ENCODE measurements at places on chromosomes 12 and 14.
A peak's percentile ranks its signal among the peaks of the same experiment; 100 is the strongest.

GRCh38 chr12:62640910-62641448 lies 174.4 kb downstream of the MON2 start:
- no peak for DNase-seq

GRCh38 chr12:81257947-81258551 lies 180.2 kb downstream of the ACSS3 start:
- no peak for DNase-seq

DNA sequence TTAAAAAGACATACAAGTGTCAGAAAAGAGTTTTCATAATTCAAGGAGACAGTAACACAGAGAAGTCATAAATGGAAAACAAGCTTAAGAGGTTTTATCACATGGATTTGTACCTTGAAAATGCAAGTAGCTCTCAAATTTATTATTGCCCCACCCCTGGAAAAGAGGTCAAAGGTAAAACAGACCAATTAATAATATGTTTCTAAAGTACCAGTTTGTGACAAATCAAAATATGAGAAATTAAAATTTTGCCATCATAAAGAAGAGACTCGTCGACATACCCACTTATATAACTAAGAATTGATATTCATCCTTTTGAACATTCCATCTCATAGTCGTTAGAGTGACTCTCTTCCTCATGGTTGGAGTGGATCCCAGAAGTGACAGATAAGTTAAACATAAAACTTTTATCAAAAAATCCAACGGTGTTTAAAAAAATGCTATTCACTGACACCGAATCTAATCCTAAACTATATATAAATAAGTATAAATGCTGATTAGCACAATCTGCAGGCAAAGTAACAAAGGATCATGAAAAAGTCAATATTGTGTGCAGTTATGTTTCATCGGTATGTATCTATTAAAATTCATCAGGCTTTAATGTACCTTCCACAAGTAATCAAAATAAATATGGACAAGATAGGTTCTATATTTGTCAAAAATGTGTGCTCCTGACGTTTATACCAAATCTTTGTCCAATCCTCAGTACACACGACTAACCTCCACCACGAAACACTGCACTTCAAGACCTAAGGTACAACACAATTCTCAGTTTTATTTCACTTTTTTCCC lies 2.3 kb downstream of the CORO1C start:
- no peak for DNase-seq

DNA sequence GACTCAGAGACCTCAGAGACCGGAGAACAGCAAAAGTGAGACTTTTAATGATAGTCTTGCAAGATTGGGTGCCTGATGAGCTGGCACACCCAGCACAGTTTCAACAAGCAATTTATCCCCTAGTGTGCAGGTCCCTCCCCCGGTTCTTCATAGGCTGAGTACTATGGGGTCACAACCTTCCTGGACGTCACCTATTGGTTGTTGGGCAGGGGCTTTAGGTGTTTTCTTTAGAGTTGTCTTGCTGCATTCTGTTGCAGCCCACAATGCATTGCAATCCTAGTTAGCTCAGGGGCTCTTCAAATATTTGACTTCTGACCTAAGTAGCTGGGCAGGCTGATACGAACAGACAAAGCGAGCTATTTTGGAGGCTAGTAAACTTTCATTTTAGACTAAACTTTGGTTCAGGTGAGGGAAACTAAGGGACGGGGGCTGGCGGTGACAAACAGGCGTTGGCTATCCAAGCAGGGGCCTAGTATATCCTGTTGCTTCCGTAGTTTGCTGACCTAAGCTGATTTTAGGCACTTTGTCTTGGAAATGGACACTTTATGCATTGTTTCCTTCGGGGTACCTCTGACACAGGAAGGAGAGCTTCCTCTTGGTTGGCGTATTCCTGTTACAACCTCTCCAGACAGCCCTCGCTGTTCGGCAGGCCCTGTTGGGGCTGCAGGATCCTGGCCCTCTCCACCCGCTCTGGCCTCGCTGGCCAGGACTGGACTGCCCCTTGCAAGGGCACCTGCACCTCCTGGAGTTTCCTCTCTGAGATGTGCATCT lies 14.1 kb downstream of the SIVA1 start:
- no peak for DNase-seq

DNA sequence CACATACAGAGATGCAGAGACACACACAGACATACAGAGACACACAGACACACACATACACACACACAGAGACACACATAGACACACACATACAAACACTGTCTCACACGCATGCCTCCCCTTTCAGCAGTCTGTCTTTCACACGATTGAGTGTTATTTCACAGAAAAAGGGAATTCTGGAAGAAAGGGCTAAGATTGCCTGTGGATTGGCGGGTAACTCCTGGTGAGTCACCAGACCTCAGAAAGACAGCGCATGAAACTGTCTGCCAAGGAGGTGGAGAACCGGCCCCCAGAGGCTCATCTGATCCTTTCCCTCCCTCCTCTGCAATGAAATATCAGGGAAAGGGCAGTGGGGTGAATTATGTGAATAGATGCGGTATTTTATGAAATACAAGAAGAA lies 127.2 kb upstream of the GSC start:
- DNase-seq: no peak

DNA sequence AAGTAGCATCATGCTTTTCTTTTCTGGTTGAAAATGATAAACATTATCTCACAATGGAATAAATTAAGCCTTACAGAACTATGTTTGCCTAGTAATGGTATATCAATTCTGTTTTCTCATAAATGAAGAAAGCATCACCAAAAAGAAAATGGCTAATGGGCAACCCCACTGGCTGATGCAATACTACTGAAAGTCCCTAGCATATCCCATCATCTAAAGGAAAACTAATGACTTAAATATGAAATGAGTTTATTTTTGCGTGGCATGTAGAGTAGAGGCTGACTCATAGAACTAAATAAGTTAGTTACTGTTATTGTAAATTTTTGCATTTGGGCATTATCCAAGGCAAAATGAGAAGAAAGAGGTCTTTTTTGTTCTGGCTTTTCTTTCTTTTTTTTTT lies 1156.3 kb upstream of the SEL1L start:
- no peak for DNase-seq

- no peak for DNase-seq
Observed at GRCh38 chr12:1444142-1444516, 150.3 kb downstream of the FBXL14 start.

DNA sequence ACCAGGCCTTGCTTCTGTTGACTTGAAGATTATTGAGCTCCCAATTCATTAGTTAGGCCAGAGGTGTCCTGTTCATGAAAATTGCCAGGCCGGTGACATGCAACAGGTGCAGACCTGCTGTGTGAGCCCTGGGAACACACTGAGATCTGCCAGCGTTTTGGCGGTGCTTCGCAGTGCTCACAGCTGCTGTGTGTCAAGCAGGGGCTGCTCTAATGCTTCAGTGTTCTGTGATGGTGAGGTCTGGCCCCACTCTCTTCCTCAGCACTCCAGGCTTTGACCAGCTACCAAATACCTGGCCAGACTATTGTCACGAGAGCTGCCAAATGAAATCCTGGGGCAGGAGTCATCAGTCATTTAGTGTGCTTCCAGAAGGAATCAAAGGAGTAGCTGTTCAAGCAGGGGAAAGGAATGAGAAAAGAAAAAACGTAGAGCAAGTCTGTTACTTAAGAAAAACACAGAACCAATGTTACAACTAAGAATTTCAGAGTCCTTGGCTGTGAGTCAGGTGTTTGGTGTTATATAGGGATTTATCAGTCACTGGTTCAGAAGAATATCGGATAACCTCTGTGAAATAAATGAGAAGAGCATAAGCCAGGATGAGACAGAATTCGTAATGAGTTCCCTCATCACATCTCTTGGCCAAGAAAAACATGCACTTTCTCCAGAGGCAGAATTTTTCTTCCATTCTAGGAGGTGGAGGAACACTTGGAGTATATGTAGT lies 150.8 kb downstream of the FBXL14 start:
- DNase-seq: no peak

DNA sequence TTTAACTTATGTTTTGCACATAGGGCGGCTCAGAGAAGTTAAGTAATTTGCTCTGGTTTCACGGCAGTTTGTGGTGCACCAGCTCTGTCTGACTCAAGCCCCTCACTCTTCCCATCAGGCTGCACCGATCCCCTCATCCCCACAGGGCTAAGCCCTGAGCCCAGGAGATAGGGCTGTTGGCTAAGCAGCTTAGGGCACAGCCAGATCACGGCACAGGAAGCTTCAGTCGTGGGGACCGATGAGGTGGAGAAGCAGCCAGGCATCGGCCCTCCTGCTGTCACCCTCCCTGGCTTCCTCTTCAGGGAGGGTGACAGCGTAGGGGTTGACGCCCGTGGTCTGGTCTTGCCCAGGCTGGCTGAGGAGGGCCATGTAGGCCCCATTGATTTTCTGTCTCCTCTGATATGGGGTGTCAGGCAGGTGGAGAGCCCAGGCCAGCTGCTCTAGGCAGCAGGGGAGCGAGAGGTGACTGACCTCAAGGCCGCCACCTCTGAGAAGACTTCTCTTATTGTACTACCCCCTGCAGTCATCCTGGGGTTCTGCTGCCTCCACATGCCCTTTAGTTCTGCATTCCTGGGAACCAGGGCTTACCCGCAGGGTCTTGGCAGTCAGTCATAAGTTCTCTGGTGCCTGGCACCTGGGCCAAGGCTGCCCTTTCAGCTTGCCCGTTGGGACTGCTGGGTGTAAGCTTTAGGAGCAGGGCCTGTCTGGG lies 166.4 kb downstream of the TSPAN9 start:
- no peak for DNase-seq

DNA sequence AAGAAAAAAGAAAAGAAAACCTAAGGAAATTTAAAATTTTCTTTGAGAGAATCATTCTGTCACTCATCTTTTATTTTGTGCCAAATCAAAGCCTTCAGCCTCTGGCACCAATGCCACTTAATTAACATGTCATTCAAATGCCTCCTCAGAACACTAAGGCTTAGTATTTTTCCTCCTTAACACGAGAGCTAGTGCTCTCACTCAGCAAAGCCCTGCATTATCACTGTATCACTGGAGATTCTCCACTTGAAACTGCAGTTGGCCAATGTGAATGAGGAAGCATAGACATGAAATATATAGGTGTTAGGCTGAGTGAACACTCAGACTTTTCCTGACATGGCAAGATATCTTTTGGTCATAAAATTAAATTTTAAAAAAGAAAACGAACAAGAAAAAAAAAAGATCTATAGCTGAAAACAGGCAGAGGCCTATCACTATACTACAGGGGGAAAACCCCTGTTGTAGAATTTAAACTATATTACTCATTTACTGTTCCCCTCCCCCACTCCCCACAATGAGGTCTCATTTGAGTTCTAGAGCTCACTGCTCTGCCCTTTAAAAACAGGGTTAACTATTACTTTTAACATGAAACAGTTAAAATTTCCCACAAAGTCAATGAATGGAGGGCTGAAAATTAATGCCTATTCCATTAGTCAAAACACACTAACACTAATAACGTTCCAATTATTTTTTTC lies 5.1 kb downstream of the MBIP start:
- DNase-seq: no peak

DNA sequence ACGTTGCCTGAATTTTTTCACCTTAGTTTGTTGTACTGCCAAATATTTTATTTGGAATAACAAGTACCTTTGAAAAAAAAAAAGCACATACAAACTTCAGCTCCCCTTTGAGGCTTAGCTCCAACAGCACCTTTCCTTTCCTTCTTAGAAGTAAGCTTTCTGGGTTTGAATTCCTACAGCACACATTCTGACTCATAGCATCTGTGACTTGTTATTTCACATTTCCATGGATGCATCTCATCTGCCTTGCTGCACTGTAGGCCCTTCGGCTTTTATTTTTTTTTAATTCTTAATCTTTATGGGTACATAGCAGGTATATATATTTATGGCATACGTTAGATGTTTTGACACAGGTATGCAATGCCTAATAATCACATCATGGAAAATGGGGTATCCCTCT lies 7.2 kb downstream of the LGALS3 start:
- DNase-seq: no peak

GRCh38 chr12:118307069-118307954 lies 65.4 kb downstream of the TAOK3 start:
- DNase-seq: no peak

GRCh38 chr12:7144414-7145120 lies 14.4 kb downstream of the CLSTN3 start:
- DNase-seq: peak; percentile 82

- DNase-seq: no peak
Observed at GRCh38 chr12:131892711-131893604, 1.5 kb upstream of the ULK1 start.

- no peak for DNase-seq
Observed at GRCh38 chr14:79967001-79967400, 244.3 kb downstream of the DIO2 start.
